ENCODE measurements at places on chromosomes 16 and 17.
A peak's percentile ranks its signal among the peaks of the same experiment; 100 is the strongest.

- DNase-seq, result no peak
These were observed 2.9 kb upstream of the KCNH6 start for GRCh38 chr17:63519972-63520882.

GRCh38 chr16:79587897-79588296 lies 12.6 kb downstream of the MAF start:
- DNase-seq, result no peak

GRCh38 chr17:74525781-74526288 lies 5.4 kb downstream of the CD300LB start:
- DNase-seq, result no peak

DNA sequence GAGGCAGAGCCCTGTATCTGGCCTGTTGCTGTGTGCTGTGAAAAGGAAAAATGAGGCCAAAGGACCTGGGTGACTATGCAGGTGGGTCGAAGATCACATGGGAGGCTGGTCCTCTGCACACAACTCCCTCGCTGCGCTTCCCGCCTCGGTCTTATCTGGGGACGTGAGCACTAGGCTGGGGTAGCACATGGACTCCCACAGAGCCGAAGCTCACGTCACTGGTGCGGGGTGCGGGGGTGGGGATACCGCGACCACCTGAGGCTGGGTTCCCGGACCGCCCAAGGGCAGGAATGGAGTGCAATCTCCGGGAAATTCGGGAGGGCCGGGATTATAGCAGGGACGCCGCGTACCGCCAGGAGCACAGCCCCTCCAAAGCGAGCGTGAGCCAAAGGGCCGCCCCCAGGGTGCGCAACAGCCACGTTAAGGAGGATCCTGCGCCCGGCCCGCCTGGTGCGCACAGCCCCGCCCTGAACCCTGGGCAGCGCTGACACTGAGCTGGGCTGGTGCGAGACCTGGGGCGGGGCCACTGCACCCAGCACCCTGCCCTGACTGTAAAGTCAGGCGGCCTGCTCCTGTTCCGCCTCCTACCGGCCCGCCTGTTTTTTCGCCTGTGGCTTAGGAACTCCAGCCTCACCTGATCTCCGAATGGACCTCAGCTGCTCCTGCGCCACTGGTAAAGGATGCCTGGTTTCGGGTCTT lies 4.8 kb downstream of the MT1A start:
- DNase-seq, result peak; percentile 39

- DNase-seq, result no peak
These were observed 124.4 kb downstream of the CCDC144A start for GRCh38 chr17:16814439-16814838.

DNA sequence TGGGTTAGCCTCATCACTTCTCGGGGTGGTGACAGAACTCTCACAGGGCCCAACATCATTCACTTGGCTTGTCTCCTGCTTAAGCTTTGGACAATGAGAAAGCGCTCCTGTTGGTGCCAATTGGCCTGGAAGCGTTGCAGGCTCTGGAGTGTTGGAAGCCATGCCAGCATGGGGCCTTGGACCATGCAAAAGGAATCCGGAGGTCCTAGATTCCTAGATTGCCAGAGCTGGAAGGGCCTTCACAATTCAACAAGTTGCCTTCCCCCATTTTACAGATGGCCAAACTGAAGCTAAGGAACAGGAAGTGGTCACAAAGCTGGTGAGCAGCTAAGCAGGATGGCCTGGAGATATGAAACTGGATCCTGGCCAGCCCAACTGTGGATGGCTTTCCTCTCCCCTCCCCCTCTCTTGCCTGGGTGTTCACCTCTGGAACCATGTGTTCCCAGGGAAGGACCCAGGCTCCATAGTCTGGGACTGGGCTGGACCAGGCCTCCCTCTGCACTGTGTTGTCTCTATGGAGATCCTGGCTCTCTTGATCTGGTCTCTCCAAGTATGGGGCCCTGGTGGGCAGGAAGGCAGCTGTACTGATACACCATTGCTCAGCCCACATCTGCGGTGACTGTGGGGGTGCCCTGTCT lies 6.0 kb upstream of the IGFBP4 start:
- no peak for DNase-seq

DNA sequence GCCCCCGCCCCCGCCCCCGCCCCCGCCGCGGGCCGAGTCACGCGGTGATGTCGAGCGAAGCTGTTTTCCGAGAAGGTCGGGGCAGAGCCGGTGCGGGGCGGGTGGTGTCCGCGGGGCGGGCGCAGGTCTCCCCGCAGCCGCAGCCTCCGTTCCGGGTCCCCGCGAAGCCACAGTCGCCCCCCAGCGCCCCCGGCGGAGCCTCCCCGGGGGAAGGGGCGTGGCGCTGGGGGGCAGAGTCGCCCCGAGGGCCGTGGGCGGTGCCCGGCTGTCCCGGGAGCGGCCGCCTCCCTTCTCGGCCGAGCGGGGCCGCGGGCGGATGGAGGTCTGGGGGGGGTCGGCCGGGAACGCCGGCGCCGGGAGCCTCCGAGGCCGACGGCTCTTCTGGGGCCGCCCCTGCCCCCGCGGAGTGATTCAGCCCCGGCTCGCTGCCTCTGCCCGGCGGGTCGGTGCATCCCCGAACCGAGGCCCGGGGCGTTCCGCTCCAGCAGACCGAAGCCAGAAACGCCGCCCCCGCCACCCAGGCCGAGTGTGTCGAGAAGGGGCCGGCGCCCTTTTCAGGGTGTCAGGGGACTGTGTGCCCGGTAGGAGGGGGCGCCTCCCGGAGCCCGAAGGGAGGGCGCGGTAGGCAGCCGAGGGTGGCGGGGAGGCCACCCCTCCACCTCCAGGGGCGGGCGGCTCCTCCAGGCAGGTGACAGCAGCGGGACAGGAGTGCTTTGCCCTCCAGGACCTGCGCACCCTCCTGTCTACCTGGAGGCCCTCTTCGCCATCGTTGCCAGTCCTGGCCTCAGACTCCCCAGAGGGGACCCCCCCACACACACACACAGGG lies 1.7 kb downstream of the METRNL start:
- no peak for DNase-seq

DNA sequence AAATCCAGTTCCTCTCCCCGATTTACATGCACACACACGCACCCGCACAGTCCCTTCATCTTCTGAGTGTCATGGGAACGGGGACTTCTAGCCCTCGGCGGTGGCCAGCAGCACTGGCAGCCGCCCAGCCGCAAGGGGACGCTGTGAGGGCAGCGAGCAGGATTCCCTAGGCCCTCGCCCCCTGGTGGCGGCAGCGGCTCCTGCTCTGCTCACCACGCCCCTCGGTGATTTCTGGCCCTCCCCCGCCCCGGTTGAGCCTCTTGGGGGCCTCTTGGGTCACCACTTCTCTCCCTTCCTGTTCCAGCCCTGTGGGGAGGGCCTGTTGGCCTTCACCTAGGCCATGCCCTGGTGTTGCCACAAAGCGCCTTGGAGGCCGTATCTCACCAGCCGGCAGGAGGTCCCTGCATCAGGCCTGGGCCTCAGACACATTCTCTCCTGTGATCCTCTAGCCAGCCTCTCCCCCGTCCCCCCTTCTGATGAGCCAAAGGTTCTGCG lies 75.2 kb upstream of the KSR1 start:
- peak; percentile 45 for DNase-seq

- no peak for DNase-seq
These were observed 37.8 kb downstream of the TIMM22 start for GRCh38 chr17:1034652-1035210.

DNA sequence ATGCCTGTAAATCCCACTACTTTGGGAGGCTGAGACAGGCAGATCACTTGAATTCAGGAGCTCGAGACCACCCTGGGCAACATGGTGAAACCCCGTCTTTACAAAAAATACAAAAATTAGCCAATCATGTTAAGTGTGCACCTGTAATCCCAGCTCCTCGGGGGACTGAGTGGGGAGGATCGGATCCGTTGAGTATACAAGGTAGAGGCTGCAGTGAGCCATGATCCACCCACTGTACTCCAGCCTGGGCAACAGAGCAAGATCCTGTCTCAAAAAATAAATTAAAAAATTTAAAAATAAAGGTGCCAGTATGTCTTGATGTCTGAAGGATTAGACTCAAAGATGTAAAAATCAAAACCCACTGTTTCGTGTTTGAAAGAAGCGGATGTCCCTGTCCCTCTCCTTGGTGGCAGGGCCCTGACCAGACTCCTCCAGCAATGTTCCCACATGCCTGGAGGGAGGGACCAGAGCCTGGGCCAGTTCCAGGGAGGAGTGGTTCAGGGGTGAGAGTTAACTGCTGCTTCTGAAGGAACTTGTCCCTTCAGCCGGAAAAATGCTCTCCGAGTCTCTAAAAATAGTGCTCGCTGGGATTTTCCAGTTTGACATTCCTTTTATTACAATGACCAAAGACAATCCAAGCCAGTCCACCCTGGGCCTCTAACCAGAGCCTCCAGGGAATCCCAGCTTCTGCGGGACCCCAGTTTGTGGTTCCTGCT lies 9.4 kb upstream of the CMTM4 start:
- DNase-seq, result no peak

- DNase-seq, result no peak
These were observed 88.5 kb downstream of the CLEC16A start for GRCh38 chr16:11032922-11033291.

DNA sequence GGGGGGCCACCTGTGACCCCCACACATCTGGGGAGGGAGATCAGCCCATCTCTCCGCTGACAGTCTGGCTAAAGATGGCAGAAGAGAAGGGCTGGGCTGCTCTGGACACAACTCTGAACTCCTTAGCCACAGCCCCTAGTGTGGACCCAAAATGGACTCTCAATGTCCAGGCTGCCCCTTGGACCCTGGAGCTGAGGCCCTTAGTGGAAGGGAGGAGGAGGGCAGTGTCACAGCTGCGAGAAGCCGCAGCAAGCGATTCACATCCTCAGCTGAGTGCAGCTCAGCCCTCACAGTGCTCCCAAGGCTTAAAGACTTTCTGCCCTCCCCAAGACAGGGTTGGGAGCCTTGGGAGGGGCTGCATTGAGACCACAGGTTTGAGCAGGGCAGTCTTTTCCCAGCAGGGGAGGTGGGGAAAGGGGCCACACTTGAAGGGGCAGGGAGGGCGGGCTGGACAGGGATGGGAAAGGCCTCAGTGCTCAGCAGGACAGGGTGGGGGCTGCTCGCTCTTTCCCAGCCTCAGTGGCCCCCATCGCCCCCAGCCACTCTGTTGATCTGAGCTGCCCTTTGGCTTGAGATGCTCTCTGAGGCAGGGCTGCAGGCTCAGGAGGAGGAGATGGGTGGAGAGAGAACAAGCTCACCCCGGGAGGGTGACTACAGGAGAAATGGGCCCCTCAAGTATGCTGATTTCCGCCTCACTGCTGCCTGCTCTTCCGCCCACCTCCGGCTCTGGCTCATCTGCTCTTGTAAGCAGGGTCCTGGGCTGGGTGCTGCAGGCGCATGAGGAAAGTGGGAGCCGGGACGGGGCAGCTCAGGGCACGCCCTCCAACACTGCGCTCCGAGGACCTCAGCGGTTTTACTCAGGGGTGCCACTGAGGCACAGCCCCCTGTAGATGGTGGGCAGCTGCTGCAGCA lies 50.9 kb upstream of the MTSS2 start:
- no peak for DNase-seq

GRCh38 chr16:86516623-86517003 lies 6.3 kb downstream of the FOXF1 start:
- no peak for DNase-seq

DNA sequence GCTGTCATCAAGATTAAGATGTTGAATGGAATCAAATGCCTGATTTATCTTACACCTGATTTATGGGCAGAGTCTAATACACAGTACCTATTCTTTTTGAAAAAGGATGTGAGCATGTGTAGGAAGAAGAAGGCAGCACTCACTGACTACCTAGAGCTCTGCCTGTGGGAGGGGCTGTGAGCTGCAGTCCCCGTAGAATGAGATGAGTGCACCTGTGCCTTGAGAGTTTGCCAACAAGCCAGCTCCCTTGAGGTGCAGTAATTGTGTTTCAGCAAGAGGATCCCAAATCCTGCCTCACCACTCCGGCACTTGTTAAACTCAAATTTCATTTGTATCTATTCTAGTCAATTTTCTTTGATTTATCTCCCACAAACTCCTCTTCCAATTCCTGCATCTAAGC lies 46.0 kb downstream of the CDH11 start:
- DNase-seq, result no peak

DNA sequence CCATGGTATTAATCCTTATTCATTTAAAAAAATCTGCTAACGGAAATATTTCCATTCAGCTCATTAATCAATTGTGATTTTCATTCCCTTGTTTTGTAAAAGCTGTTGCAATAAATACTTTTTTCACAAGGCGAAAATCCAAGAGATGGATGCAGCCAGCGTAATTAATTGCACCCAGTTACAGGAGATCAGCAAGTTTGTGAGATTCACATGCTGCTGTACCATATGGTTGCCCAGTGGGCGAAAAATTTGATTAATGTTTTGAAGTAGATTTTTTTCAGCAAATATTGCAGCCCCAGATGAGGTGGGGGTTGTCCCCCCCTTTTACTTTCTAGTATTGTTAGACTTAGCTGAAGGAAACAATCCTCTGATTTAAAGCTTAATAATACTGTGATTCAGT lies 186.6 kb downstream of the WWOX start:
- no peak for DNase-seq

GRCh38 chr16:73057291-73058210 lies 9.6 kb upstream of the ZFHX3 start:
- DNase-seq, result no peak

All from stimulated activated CD8-positive, alpha-beta memory T cell treated with anti-CD3 and anti-CD28 coated beads, Interleukin-7, amount 100 ng/mL, for 1 hour (primary cell).